ENCODE measurements at places on chromosomes 5 and 9. TPM values are rescaled to one million over a fixed set of nuclear protein-coding genes. Genes with fewer than 3 reads are reported as not detected.

- no peak for DNase-seq
Observed at GRCh38 chr5:80119372-80119771, 84.2 kb downstream of the THBS4 start.

The NTNG2 gene
- polyA plus RNA-seq: 0.04 TPM

The MARCOL gene
- not detected for polyA plus RNA-seq

The OSTF1 gene
- 19.2 TPM for polyA plus RNA-seq
